Activated naive CD4-positive, alpha-beta T cell treated with anti-CD3 and anti-CD28 coated beads for 36 hours (primary cell): ENCODE measurements at places on chromosomes 4 and X.

- no peaks in the 10 kb centered on the region for H3K4me1 ChIP-seq
- no peak for DNase-seq
- H3K4me3 ChIP-seq, result no peak overlapping the region
- peaks cover 14% of the 10 kb centered on the region for H3K27me3 ChIP-seq
Observed at GRCh38 chr4:170102426-170102825, 12.7 kb upstream of the AADAT start.

DNA sequence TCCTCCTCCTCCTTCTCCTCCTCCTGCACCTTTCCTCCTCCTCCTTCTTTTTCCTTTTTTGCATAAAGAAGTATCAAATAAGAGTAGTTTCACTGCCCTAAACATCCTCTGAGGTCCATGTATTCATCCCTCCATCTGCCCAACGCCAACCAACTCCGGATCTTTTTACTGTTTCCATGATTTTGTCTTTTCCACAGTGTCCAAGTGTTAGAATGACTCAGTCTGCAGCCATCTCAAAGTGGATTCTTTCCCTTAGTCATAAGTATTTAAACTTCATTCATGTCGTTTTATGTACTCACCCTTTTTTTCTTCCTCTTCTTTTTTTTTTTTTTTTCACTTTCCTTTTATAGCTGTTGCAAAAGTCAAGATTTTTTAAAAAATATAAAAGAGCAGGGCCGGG lies 12.9 kb downstream of the CSF2RA start:
- H3K27ac ChIP-seq, result no peak overlapping the region
- peaks cover 8% of the 10 kb centered on the region for H3K27me3 ChIP-seq
- no peaks in the 10 kb centered on the region for H3K36me3 ChIP-seq
- no peak overlapping the region for H3K4me3 ChIP-seq

- no peak for DNase-seq
- no peaks in the 10 kb centered on the region for H3K4me1 ChIP-seq
- H3K36me3 ChIP-seq, result no peaks in the 10 kb centered on the region
- H3K27me3 ChIP-seq, result no peaks in the 10 kb centered on the region
- H3K27ac ChIP-seq, result no peak overlapping the region
- H3K4me3 ChIP-seq, result no peak overlapping the region
Observed at GRCh38 chrX:149650162-149650561, 18.6 kb upstream of the TMEM185A start.

DNA sequence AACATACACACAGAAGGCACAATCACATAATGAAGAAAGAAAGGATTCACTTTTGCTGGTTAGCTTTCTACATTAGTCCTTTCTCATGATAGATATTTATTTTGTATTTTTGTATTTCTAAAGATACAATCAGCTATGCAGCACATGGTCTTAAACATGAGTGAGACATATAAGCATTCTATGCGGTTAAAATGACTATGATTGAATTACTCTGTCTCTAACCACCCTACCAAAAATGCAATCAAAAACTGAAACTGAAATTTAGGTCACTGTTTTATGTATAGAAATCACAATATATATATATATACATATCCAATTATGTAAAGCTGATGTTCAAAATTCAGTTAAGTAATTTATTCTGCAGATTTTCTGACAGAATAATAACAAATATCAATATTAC lies 21.9 kb downstream of the CXXC4 start:
- DNase-seq, result no peak
- no peaks in the 10 kb centered on the region for H3K4me1 ChIP-seq
- no peak overlapping the region for H3K27ac ChIP-seq
- H3K4me3 ChIP-seq, result no peak overlapping the region
- H3K27me3 ChIP-seq, result no peaks in the 10 kb centered on the region
- no peaks in the 10 kb centered on the region for H3K36me3 ChIP-seq

GRCh38 chr4:16775411-16776154 lies 122.9 kb downstream of the LDB2 start:
- no peak overlapping the region for H3K4me3 ChIP-seq
- no peaks in the 10 kb centered on the region for H3K4me1 ChIP-seq
- no peaks in the 10 kb centered on the region for H3K36me3 ChIP-seq
- H3K27ac ChIP-seq, result no peak overlapping the region
- no peak for DNase-seq

DNA sequence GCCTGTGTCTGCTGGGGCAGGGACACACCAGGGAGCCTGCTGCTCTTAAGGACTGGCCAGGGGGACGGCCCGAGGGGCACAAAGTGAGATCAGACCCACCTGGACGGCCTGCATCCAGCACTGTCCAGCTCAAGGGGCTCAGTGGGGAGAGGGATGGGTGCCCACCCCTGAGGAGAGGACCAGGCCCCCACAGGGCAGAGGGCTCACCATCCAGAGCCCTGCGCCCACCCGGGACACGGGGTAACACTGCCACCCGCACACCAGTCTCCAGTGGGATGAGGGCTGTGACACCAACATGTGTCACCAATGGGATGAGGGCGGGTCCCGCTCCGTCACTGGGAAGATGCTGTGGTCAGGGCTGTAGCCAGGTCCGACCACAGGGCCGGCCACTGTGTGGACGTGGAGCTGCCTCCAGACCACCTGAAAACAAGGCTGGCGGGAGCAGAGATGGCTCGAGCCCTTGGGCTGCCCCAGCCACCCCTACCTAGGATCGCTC lies 13.2 kb downstream of the DGKQ start:
- no peaks in the 10 kb centered on the region for H3K27me3 ChIP-seq
- no peak overlapping the region for H3K27ac ChIP-seq
- DNase-seq, result no peak
- no peaks in the 10 kb centered on the region for H3K4me1 ChIP-seq
- peaks cover 2% of the 10 kb centered on the region for H3K36me3 ChIP-seq

DNA sequence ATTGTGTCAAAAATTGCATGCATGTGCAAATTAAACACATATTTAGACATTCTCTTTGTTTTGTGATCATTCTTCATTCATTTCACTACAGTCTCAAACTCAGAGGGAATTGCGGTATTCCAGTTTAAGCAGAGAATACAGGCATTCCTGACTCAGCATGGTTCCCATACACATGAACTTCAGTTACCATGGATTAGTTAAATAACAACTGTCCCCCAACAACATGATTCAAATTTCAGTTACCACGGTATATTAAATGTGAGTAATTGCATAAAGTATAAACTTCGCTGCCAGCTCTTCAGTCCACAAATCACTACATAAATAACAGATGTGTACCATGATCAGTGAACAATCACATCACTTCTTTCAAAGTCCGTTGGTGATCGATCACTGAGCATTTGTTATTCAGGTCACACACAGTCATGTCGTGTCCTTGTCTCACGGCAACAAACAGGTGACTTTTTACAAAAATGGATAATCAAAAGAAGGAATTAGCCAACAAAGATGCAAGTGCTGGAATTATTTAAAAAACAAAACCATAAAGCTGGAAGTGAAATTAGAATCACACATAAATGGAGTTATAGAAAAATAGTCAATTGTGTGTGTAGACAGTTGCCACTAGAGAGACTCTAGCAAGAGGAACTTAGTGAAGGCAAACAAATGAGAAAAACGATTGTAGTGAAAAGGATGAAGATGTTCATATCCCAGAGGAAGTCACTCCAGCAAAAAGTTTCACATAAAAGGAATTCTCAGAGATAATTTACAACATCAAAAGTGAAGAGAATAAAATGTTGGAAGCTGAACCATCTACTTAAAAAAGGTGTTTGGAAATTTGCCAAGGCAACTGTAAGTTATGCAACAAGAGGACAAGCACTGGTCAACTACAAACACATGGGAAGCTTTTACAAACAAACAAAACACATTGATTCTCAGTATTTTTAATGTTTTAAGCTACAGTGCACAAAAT lies 138.6 kb upstream of the SMARCAD1 start:
- no peaks in the 10 kb centered on the region for H3K4me1 ChIP-seq
- H3K27me3 ChIP-seq, result peaks cover 2% of the 10 kb centered on the region
- no peak overlapping the region for H3K4me3 ChIP-seq
- no peak for DNase-seq
- H3K27ac ChIP-seq, result no peak overlapping the region

- peak overlapping the region; percentile 98 for H3K27ac ChIP-seq
- peaks cover 18% of the 10 kb centered on the region for H3K36me3 ChIP-seq
- peak; percentile 97 for DNase-seq
- H3K4me3 ChIP-seq, result peak overlapping the region; percentile 97
- H3K27me3 ChIP-seq, result no peaks in the 10 kb centered on the region
- peaks cover 44% of the 10 kb centered on the region for H3K4me1 ChIP-seq
Observed at GRCh38 chr4:77819843-77820648, 878 bp upstream of the CNOT6L start.

GRCh38 chr4:47839259-47839658 lies 1.4 kb upstream of the CORIN start:
- peaks cover 25% of the 10 kb centered on the region for H3K4me1 ChIP-seq
- H3K27ac ChIP-seq, result no peak overlapping the region
- peak; percentile 80 for DNase-seq
- peaks cover 3% of the 10 kb centered on the region for H3K36me3 ChIP-seq
- H3K27me3 ChIP-seq, result no peaks in the 10 kb centered on the region
- H3K4me3 ChIP-seq, result no peak overlapping the region

DNA sequence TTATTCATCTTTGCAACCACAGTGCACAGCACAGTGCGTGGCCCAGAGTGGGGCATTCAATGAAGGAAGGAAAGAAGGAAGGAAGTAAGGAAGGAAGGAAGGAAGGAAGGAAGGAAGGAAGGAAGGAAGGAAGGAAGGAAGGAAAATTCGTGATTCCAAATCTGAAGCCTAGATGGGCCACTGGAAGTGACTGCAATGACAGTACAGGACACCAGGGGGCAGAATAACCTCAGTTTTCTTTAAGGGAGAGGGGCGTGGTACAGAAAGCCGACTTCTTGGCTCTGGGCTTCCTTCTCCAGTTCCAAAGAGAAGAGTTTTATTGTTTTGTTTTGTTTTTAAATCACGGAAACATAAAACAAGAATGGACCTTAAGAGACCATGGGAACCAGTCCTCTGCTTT lies 47.8 kb downstream of the APLN start:
- H3K27ac ChIP-seq, result no peak overlapping the region
- no peaks in the 10 kb centered on the region for H3K36me3 ChIP-seq
- H3K4me3 ChIP-seq, result no peak overlapping the region
- no peaks in the 10 kb centered on the region for H3K27me3 ChIP-seq

- H3K4me3 ChIP-seq, result no peak overlapping the region
- H3K27me3 ChIP-seq, result no peaks in the 10 kb centered on the region
- DNase-seq, result no peak
- no peak overlapping the region for H3K27ac ChIP-seq
- no peaks in the 10 kb centered on the region for H3K36me3 ChIP-seq
Observed at GRCh38 chr4:73701116-73701515, 39.3 kb upstream of the CXCL8 start.

GRCh38 chr4:109131559-109131958 lies 170.9 kb downstream of the COL25A1 start:
- H3K27me3 ChIP-seq, result no peaks in the 10 kb centered on the region
- no peak overlapping the region for H3K4me3 ChIP-seq
- no peaks in the 10 kb centered on the region for H3K36me3 ChIP-seq
- no peak for DNase-seq
- no peaks in the 10 kb centered on the region for H3K4me1 ChIP-seq

- no peak overlapping the region for H3K4me3 ChIP-seq
- H3K36me3 ChIP-seq, result no peaks in the 10 kb centered on the region
- H3K4me1 ChIP-seq, result no peaks in the 10 kb centered on the region
- no peak overlapping the region for H3K27ac ChIP-seq
Observed at GRCh38 chrX:140342410-140342809, 162.5 kb downstream of the SOX3 start.

GRCh38 chrX:152044383-152044782 lies 69.9 kb upstream of the GABRE start:
- no peak for DNase-seq
- H3K27me3 ChIP-seq, result no peaks in the 10 kb centered on the region
- no peaks in the 10 kb centered on the region for H3K4me1 ChIP-seq
- H3K36me3 ChIP-seq, result no peaks in the 10 kb centered on the region

GRCh38 chr4:820230-821172 lies 5.4 kb downstream of the CPLX1 start:
- no peak overlapping the region for H3K27ac ChIP-seq
- H3K4me1 ChIP-seq, result no peaks in the 10 kb centered on the region
- no peaks in the 10 kb centered on the region for H3K36me3 ChIP-seq
- no peak for DNase-seq

DNA sequence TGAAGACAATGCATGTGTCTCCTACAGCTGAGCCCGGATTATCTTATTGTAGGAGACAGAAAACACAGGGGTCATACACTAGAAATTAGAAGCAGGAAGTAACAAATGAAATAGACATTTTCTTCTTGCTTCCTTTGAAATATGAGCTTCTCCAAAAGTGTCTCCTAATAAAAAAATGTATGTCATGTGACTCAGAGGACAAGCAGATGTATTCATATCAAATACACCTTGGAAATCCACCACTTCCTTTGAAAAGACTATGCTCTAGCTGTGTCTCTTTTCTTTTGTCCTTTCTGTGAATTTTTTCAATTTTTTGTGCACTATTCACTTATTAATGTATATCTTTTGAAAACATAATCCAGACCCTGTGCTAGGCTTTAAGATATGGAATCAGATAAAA lies 1906.2 kb downstream of the C4orf33 start:
- no peaks in the 10 kb centered on the region for H3K36me3 ChIP-seq
- H3K27me3 ChIP-seq, result no peaks in the 10 kb centered on the region
- H3K27ac ChIP-seq, result no peak overlapping the region
- no peak overlapping the region for H3K4me3 ChIP-seq
- H3K4me1 ChIP-seq, result no peaks in the 10 kb centered on the region

DNA sequence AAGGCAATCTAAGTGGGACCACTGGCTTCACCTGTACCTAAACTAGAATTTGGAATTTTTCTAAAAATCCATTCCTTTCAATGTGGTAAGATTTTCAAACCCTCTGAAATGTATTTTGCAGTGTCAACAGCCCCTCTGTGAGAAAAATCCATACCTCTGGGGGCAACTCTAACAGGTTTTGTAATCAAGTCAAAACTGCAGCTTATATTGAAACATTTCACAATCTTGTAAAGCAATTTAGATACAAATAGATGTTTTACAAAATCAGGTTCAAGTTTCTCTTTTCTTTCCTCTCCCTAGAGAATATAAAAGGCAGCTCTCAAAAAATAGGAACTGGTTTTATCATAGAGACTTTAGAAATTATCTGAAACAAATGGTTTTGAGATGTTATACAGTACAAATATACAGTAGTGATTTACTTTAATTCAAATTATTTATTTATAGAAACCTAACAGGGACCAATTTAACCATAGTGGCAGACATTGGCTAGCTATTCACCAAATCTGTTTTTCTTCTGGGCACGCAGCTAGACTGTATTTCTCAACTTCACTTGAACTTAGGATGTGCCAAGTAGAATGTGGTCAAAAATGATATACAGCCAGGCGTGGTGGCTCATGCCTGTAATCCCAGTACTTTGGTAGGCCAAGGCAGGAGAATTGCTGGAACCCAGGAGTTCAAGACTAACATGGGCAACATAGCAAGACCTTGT lies 36.3 kb upstream of the SPINK2 start:
- no peak overlapping the region for H3K27ac ChIP-seq
- no peaks in the 10 kb centered on the region for H3K4me1 ChIP-seq
- no peak overlapping the region for H3K4me3 ChIP-seq
- no peaks in the 10 kb centered on the region for H3K27me3 ChIP-seq
- DNase-seq, result no peak

- no peaks in the 10 kb centered on the region for H3K36me3 ChIP-seq
- H3K4me1 ChIP-seq, result no peaks in the 10 kb centered on the region
- no peak overlapping the region for H3K27ac ChIP-seq
- DNase-seq, result no peak
Observed at GRCh38 chr4:20091781-20092180, 159.9 kb upstream of the SLIT2 start.

GRCh38 chr4:106261980-106262379 lies 54.0 kb downstream of the TBCK start:
- H3K4me3 ChIP-seq, result no peak overlapping the region
- no peak for DNase-seq
- no peak overlapping the region for H3K27ac ChIP-seq
